ENCODE measurements at places on chromosomes 13 and 19. TPM values are rescaled to one million over a fixed set of nuclear protein-coding genes. Genes with fewer than 3 reads are reported as not detected.

Gene GPC5
- 1.4 TPM for total RNA-seq

Gene FPR3
- 2.6 TPM for total RNA-seq

Gene DIRAS1
- total RNA-seq, result 8.2 TPM

Gene FAM124A
- total RNA-seq, result 3.6 TPM

Gene ICAM5
- total RNA-seq, result 3.4 TPM

Gene SYCN
- not detected for total RNA-seq

Gene NLRP4
- 0.24 TPM for total RNA-seq

Gene FCAR
- total RNA-seq, result not detected

Gene SMAD9
- total RNA-seq, result 27.0 TPM

Gene HSPH1
- 13.2 TPM for total RNA-seq

Gene CLEC17A
- total RNA-seq, result not detected

Gene KLK3
- total RNA-seq, result 0.48 TPM

Gene ADGRE3
- not detected for total RNA-seq

Gene STAP2
- total RNA-seq, result not detected

Gene OR7C1
- total RNA-seq, result 6.3 TPM

Gene MYH14
- total RNA-seq, result 17.1 TPM

Gene FFAR1
- total RNA-seq, result 0.48 TPM

Gene ERICH6B
- total RNA-seq, result not detected

Gene CEACAM4
- total RNA-seq, result not detected

Gene ZNF135
- total RNA-seq, result 8.9 TPM

Gene CEACAM16
- total RNA-seq, result not detected

Gene BEST2
- total RNA-seq, result not detected

Gene SERPINE3
- 4.3 TPM for total RNA-seq

Gene KLK6
- not detected for total RNA-seq

Gene LRFN3
- 2.9 TPM for total RNA-seq

Gene SBK3
- not detected for total RNA-seq

Gene BRSK1
- total RNA-seq, result not detected

Gene SYT5
- total RNA-seq, result 1.9 TPM

Gene ZNF154
- 8.2 TPM for total RNA-seq

Gene HIF3A
- total RNA-seq, result 66.4 TPM

Gene LILRB4
- total RNA-seq, result 4.6 TPM

Gene SLAIN1
- 1.4 TPM for total RNA-seq

Gene C1QTNF9
- total RNA-seq, result 1.4 TPM

Gene DIAPH3
- 4.8 TPM for total RNA-seq

Gene LCP1
- 13.2 TPM for total RNA-seq

Gene GJB2
- 13.0 TPM for total RNA-seq

Gene KLHL1
- total RNA-seq, result 1.4 TPM

Gene COX7A1
- total RNA-seq, result 4.3 TPM

Gene VAV1
- 8.2 TPM for total RNA-seq

Gene SLC10A2
- total RNA-seq, result 5.1 TPM

Gene FCGBP
- total RNA-seq, result 175 TPM

Gene KLK12
- not detected for total RNA-seq

Gene TNNT1
- 0.72 TPM for total RNA-seq

Gene SCGB2B2
- total RNA-seq, result not detected

Gene FAM83E
- 0.48 TPM for total RNA-seq

All from umbilical cord (tissue), 2 donors.